ENCODE measurements at places on chromosomes 16 and 17. TPM values are rescaled to one million over a fixed set of nuclear protein-coding genes. Genes with fewer than 3 reads are reported as not detected.

DNA sequence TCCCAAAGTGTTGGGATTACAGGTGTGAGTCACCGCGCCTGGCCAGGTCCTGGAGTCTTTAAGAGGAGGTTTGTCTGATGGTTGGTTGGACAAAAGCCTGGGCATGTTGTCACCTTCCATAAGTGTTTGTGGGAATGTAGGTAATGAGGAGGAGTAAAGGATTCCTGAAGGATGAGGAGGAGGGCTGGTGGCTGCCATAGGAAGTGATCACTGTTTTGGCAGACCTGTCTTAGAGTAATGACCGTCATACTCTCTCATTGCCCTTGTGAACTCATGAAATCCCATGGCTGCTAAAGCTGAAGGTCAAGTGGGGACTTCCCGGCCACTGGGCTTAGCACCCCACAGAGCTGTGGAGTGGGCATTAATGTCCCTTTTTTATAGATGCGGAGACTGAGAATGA is 40.5 kb downstream of the TENT4B start:
- DNase-seq: no peak

DNA sequence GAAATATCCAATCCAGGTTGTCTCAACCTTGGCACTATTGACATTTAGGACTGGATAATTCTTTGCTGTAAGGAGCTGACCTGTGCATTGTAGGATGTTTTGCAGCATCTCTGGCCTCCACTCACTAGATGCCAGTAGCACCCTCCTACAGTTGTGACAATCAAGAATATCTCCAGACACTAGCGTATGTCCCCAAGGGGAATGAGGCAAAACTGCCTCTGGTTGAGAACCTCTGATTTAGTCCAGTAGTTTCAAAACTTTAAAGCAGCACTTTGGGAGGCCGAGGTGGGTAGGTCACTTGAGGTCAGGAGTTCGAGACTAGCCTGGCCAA is 48.4 kb downstream of the IQCK start:
- no peak for DNase-seq

DNA sequence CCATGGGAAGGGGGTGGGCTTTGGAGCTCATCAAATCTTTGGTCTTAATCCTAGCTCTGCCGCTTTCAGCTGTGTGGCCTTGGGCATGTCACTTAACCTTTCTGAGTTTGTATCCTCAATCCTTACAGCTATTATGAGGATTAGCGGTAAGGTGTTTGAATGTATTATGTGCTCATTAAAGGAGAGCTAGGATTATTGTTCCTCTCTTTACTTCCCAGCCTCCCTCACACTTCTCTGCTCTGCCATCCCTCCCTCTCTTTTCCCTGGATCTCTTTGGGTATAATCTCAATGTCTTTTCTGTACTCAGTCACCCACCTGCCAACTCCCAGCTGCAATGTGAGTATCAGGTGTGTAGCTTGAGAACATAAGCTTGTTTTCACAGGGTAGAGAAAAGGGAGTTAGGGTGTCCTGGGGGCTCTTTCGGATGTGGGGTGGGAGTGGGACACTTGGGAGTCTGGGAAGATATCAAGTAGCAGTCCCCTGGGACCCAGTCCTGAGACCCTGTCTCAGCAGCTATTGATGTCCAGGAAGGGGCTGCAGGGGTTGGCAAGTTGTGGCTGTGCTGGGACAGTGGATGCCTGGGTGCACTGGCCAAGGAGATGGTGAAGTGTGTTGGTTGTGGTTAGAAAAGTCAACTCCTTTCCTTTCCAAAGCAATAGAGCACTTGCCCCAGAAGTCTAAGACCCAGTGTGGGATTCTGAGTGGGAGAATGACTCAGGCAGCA is 1.8 kb downstream of the EFNB3 start:
- no peak for DNase-seq

DNA sequence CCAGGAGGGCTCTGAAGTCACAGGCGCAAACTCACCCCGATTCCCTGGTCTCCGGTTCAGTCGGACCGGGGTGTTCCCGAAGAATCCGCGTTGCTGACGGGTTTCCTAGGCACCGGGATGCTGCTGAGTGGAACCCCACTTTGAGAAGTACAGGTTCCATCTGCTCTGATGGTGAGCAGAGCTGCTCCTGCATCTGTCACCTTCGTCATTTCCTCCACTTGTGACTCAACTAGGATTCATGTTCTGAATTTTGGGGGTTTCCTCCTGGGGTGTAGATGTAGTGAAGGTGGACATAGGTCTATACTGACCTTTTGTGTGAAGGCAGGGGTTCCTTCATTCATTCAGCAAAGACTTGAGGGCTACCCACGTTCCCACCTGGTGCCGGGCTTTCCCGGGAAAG is 25.0 kb downstream of the LGALS3BP start:
- no peak for DNase-seq

GRCh38 chr17:16940116-16940881 is 31.6 kb downstream of the TNFRSF13B start:
- DNase-seq: no peak

- DNase-seq: no peak
Observed at GRCh38 chr16:5895976-5896375, 798.4 kb upstream of the EEF2KMT start.

- no peak for DNase-seq
Observed at GRCh38 chr17:61536422-61536955, 54.5 kb downstream of the NACA2 start.

Gene FOXC2
- 2.6 TPM for total RNA-seq

Gene TLCD3B
- not detected for total RNA-seq

Gene MYH11
- 62.2 TPM for total RNA-seq

Data from cardiac septum (tissue), 1 donor.